ENCODE measurements at places on chromosomes 7 and 10.

- no peak for DNase-seq
Observed at GRCh38 chr10:19918794-19919193, 102.6 kb downstream of the PLXDC2 start.

GRCh38 chr7:107995184-107996071 is 7.5 kb downstream of the LAMB1 start:
- DNase-seq, result peak; percentile 88

GRCh38 chr10:125116041-125116649 is 44.2 kb downstream of the CTBP2 start:
- no peak for DNase-seq

DNA sequence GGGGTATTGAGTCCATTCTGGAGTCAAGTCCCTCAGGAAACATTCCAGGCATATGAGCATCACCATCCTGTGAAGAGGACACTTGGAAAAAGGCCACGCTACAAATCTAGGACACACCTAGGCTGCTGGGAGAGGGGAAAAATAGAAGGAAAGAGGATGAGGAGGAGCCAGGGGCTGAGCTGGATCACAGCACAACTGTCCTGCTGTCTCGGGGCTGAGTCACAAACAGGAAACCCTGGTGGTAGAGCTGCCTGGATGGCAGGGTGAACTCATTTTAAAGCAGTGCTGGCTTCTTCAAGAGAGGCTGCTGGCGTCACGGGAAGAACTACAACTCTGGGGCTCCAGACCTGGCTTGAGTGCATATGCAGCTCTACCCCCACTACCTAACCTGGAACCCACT is 151.5 kb downstream of the RNF216 start:
- no peak for DNase-seq

DNA sequence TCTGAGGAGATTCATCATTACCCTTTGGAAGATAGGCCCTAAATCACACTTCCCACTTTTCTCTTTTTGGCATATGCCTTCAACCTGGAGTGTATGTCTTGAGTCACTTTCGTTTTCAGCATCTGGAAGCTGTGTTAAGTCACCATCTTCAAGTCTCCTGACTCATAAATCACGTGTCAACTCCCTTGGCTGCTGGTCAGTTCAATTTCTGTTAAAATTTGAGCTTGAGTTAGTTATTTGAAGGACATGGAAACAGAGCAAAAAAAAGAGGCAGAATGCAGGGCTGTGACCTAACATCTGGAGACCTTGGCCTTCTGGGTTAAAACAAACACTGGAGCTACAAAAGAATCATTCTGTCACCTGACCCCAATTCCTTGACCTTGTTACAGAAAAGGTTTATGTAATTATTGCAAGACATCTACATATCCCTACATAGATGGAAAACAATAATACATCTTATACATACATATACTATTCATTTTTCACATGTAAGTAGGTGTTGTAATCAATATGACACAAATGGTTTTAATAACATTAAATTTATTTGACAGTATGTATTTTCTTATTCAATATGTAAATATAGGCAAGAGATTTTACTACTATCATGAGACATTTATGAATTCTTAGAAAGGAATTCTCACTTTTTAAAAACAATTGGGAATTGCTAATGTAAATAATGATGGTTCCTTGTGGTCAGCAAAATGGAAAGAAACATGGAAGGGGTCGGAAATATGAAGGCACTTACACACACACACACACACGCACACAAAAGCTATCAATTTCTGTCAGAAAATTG is 169.7 kb upstream of the PHYHIPL start:
- no peak for DNase-seq

GRCh38 chr10:130109796-130110245 is 809 bp downstream of the C10orf143 start:
- DNase-seq, result peak; percentile 80

- DNase-seq, result no peak
Observed at GRCh38 chr10:17256051-17256450, 28.0 kb downstream of the VIM start.

GRCh38 chr10:27890971-27891370 is 107.9 kb downstream of the ODAD2 start:
- no peak for DNase-seq

DNA sequence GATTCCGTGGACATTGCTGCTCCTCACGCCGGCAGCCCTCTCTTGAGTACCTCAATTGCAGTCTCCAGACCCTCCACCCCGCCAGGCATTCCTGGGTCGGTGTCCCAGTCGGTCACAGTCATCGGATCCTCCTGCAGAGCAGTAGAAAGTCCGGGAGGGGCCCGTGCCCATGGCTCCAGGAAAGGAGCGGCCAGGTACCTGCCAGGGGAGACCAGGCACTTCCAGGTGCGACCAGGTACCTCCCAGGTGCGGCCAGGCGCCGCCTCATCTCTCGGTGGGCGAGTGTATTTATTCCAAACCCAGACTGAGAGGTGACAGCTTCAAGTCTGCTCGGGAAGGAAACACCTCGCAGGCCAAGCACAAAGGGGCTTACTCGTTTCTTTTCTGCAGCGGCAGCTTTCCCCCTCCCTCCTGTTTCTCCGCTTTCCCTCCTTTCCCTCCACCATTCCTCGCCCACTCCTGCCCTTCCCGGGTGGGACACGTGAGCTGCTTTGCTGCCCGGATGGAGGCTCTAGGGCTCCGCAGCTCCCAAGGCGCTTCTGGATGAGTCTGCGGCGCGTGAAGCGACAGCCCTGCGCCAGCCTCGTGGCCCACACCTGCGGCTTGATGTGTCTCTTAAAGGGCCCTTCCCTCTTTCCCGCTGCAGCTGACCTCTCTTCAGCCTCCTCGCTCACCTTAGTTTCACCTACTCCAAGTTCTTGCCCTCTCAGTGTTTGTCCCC is 39.4 kb upstream of the AGK start:
- DNase-seq, result no peak

- DNase-seq, result no peak
Observed at GRCh38 chr7:74190259-74190658, 16.1 kb downstream of the EIF4H start.

- no peak for DNase-seq
Observed at GRCh38 chr7:102140952-102141370, 145.7 kb upstream of the SH2B2 start.

GRCh38 chr7:41796331-41796730 is 93.4 kb upstream of the INHBA start:
- DNase-seq, result no peak

GRCh38 chr7:21160401-21160800 is 267.5 kb upstream of the SP4 start:
- no peak for DNase-seq

GRCh38 chr7:48976253-48976652 is 51.9 kb downstream of the CDC14C start:
- DNase-seq, result no peak

DNA sequence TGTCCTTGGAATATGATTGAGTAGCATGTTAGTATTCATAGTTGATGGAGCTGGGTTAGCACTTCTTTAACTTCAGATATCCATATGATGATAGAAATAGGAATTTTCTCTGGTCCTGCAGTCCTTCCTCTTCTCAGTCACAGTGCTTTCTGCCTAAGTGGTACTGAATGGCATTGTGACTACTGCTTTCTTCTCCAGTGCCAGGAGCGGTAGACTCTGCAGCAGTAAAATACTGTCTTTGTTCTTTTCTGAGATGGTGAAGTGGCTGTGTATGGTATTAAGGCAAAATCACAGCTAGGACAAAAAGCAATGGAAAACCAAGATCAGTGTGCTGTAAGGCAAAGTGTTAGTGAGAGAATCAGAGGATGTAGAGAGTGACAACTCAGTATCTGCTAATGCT is 46.6 kb downstream of the C1GALT1 start:
- DNase-seq, result no peak

DNA sequence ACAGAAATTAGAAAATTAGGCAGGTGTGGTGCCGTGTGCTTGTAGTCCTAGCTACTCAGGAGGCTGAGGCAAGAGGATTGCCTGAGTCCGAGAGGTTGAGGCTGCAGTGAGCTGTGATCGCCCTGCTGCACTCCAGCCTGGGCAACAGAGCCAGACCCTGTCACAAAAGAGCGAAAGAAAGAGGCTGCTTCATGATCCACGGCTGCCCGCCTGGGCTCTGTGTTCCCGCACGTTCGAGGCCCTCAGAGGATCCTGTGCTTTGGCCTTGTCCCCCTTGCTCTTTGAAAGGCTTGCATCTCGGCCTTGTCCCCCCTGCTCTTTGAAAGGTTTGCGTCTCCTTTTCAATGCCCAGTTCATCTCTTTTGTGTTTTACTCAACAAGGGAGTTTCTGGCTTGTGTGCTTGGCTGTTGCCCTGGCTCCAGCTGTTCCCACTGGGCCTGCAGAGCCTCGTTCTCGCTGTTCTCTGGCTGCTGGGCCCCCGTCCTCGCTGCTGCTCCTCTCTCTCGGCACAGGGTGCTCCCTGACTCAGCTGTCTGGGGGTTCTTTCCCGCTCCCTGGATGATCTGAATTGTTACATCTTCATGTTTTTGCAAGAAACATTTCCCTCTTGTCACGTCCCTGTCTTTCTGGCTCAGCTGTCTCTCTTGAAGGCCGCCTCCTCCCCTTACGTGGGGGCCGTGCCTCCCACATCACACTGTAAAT is 45.1 kb upstream of the INPP5A start:
- DNase-seq, result no peak

- DNase-seq, result no peak
Observed at GRCh38 chr10:72552857-72553256, 73.0 kb downstream of the MICU1 start.

GRCh38 chr7:32037650-32038198 is 32.5 kb downstream of the PDE1C start:
- no peak for DNase-seq

DNA sequence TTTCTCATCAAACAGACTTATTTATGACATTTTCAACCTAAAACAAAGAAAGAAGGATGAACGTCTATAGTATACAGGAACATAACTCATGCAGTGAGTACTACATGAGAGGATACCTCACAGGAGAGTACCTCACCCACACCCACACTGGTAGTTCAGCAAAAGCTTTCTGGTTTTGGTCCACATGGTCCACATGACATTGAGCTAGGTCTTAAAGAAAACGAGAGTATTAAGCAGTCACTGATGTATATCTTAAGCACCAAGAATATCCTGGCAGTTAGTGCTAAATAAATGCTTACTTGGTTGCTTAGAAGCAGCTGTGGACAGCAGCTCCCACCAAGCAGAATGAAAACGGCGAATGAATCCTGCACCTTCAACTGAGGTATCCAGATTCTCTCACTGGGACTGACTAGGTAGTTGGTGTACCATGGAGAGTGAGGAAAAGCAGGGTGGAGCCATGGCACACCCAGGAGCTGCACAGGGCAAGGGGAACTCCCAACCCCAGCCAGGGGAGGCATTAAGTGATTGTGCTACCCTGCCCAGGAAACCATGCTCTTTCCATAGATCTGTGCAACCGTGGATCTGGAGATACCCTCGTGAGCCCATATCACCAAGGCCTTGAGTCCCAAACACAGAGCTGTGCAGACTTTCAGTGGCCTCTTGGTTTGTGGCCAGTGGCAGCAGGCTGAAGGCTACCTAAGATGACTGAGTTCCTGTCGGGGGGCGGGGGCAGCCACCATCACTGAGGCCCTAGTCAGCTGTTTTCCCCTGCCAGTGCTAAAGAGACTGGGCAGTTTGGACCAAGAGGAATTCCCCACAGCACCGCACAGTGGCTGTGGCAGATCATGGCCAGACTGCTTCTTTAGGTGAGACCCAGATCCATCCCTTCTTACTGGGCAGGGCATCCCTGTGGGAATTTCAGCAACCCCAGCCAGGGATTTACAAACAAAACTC is 143.4 kb downstream of the SGMS1 start:
- DNase-seq, result no peak

DNA sequence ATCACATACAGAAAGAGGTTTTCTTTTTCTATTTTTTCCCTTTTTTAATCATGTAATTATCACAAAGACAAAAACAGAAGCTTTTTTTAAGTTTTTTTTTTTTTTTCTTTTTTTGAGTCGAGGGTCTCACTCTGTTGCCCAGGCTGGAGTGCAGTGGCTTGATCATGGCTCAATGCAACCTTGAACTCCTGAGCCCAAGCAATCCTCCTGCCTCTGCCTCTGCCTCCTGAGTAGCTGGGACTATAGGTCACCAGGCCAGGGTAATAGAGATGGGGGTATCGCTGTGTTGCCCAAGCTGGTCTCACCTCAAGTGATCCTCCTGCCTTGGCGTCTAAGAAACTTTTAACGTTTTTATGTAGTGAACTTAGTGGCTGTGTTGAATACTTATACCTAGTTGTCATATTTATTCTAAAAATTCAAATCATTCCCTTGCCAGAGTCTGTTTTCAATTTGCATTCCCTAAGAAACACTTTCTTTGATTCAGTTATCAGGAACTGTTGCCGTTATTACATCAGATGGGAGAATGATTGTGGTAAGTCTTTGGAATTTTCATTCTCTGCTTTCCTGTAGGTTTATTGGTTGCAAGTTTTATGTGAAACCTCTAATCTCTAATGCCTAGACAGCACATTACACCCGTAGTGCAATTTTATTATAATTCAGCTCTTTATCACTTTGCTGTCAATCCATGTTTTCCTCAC is 1.3 kb downstream of the LSM8 start:
- no peak for DNase-seq
